Hindlimb muscle (tissue), 1 donor: ENCODE measurements at places on chromosomes 6 and 20.
A peak's percentile ranks its signal among the peaks of the same experiment; 100 is the strongest.

GRCh38 chr20:61185841-61186601, 66.0 kb upstream of the CDH4 start:
- DNase-seq: no peak

DNA sequence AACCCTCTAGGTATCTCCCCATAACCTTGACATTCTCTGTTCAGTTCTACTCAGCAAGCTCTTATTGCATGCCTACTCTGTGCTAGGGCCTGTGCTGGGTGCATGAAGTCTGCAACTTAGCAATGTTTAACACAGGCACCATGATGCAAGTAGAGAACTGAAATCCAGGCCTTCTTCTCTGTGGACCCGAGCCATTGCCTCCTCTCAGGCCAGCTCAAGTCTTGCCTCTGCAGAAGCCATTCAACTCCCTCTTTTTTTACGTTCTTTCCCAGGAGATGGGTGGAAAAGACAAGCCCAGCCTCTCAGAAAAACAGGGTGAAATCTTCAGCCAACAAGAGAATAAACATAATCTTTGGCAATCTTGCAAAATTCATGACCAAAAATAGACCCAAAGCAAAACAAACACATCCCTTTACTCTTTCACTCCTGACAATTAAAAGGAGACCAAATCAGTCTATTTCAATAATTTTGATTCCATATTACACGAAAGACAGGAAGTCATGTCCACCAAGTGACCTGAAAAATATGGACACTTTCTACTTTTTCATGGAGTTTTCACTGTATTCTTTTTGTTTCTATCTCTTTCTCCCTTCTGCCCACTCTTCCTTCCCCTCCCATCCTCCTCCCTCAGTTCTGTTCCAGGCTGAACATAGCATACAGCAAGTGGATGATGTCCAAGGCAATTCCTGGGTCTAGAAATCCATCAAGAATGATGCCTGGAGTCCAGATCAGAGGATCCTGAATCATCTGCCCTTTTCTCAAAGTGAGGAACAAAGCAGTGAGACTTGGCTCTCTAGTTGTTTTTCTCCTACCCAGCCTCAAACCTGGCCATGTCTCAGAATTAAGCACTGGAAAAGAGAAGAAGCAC, 45.4 kb upstream of the MOCS1 start:
- DNase-seq: no peak

DNA sequence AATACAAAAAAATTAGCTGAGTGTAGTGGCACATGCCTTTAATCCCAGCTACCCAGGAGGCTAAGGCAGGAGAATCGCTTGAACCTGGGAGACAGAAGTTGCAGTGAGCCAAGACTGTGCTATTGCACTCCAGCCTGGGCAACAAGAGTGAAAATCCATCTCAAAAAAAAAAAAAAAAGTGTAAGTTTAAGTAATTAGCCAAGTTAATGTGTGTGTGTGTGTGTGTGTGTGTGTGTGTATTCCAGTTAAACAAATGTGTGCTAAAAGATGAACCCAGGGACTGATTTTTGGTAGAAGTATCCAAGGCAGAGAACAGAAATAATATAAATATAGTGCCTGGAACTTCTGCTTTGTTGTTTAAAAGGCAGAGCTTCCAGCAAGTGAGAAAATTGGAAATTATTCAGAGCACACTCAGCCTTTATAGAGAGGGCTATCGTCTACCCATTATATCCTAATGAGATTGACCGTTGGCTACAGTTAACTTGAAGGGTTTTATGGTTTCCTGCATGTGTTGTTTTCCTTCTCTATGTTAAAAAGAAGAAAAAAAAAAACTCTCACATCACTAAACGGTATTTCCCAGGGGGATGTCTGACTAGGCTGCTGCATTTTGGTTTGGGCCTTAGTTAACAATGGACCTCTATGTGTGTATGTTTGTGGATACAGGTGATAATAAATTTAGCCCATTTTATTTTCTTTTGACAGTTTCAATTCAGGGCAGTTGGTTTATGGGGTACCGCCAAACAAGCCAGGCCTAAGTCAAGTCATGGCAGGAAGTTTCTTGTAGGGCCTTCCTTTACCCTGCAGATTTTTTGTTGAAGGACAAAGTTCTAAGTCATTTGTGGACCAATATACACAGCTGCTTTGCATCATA, 9.8 kb downstream of the SOX4 start:
- DNase-seq: no peak

- DNase-seq: no peak
Measured at GRCh38 chr6:35330541-35331119, 11.7 kb upstream of the PPARD start.

- DNase-seq: no peak
Measured at GRCh38 chr20:64076061-64076997, 3.0 kb downstream of the RGS19 start.

GRCh38 chr6:97563529-97563928, 280.5 kb upstream of the MMS22L start:
- no peak for DNase-seq

GRCh38 chr6:34926655-34927054, 37.6 kb downstream of the ANKS1A start:
- DNase-seq: no peak

GRCh38 chr6:168363811-168364792, 44.5 kb upstream of the DACT2 start:
- DNase-seq: no peak

DNA sequence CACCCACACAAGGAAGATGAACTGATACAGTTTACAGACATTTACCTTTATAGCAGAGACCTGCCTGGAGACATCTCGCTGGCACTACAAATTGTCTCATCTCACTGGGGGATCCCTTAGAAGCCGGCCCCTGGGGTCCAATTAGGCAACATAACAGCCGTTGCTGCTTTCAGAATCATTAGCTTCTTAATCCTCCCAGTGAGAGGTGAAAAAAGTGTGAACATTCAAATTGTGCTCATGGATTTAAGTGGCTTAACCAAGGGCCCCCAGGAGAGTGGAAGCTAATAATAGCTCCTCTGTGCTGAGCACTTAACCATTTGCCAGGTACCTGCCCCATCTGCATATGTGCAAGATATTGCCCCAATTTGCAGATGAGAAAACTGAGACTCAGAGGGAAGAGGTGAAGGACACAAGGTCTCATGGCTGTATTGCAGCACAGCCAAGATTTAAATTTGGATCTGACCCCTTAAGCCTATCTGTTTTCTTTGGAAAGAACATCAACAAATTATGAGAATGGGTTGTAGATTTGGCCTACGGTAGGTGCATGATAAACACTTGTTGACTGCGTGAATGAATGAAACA, 101.0 kb downstream of the EYA2 start:
- DNase-seq: no peak

DNA sequence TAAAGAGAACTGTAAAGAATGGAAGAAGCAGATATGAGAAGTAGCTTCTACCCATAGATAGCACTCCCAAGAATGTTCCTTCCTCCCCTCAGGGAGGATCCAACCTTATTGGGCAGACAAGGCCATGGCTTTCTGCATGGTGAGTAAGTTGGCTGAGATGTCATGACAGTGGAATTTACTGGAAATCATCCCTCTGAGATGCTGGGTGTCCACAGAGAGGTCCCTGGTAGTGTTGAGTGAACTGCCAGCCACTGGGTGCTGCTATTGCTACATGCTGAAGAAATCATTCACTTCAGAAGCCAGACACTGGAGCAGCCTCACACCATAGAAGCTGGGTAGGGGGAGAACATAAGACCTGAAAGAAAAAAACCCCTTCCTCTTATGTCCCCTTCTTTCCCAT, 46.4 kb upstream of the FERMT1 start:
- DNase-seq: no peak

DNA sequence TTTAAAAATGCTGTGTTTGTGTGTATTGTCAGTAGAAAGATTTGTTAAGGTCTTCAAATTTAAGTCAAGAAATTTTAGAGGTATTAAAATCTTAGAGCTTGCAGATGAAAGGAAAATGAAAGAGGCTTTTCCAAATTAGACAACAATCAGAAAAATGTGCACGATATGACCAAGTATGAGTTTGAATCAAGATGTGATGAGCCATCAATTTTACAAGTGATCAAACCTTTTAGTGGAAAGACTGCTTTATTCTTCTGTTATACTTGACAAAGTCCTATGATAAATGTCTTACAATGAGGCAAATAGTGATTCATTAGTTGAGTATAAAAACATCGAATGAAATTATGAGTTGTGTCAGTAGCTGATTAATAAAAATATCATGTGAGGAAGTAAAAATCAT, 19.6 kb upstream of the CST1 start:
- DNase-seq: no peak

DNA sequence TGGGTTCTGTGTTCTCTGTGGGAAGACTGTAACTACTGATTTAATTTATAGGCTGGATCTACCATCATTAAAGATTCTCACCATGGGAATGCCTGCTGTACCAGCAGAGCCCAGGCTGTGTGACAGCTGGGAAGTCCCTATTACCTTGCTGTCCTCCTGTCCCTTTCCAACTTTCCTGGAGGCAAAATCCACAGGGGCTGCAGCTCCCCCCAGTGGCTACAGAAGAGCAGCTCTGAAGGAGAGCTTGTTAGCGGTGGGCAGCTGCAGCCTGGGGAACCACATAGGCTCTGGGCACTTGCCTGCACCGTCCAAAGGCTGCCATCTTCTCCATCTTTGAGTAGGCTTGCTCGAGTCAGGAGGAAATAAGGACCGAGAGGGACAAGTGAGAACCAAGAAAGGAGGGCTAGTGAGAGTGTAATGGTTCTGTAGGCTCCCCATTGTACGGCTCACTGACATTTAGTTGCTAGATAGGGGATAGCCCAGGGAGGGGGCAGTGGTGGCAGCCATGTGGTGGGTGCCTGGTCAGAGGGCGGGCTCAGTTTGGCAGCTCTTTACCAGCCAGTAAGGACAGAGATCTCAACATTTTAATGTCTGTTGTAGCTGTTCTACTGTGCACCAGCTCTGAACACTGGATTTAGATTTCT, 155.1 kb upstream of the MLIP start:
- DNase-seq: peak; percentile 69

DNA sequence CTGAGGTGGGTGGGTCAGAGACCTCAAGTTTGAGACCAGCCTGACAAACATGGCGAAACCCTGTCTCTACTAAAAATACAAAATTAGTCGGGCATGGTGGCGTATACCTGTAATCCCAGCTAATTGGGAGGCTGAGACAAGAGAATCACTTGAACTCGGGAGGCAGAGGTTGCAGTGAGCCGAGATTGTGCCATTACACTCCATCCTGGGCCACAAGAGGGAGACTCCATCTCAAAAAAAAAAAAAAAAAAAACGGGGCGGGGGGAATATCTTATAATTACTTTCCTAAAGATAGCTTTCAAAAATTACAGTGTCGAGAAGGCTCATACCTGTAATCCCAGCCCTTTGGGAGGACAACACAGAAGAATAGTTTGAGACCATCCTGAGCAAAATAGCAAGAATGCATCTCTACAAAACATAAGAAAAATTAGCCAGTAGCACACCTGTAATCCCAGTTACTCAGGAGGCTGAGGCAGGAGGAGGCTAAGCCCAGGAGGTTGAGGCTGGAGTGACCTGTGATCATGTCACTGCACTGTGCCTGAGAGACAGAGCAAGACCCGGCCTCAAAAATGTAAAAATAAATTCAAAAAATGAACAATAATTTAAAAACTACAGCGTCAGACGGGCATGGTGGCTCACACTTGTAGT, 25.8 kb downstream of the CBFA2T2 start:
- DNase-seq: no peak

GRCh38 chr20:9330151-9330550, 184.2 kb upstream of the LAMP5 start:
- DNase-seq: no peak

- DNase-seq: no peak
Measured at GRCh38 chr6:124482071-124482491, 480.2 kb upstream of the RNF217 start.

DNA sequence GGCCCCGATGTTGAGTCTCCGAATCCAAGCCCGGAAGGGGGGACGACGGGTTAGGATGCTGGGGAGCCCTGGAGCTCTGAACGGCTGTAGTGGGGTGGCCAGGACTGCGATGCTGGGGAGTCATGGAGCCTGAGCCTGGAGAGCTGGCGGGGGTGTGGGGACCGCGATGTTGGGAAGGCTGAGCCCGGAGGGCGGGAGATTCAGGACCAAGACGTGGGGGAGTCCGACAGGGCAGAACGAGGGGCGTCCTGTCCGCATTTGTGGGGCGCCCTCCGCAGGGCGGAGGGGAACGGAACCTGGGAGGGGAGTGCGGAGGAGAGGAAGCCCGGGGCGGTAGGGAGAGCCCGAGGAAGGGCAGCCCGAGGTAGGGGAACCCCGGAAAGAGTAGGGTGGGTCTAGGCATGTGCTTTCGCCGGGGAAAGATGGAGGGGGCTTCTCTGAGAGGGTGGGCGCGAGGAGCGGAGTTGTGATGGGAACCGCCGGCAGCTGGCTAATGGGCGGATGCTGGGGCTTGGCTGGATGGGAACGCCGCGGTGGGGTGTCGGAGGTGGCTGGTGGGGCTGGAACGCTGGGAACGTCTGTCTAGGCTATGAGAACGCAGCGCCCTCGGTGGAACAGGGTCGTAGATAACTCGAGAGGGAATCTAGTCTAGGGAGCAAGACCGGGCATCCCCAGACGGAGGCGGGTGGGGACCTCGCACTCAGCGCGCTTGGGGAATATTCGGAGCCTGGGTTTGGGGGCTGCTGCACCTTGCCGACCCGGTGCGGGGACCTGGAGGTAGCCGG, 684 bp downstream of the PAQR8 start:
- peak; percentile 31 for DNase-seq

- DNase-seq: no peak
Measured at GRCh38 chr20:24422091-24422760, 47.2 kb upstream of the SYNDIG1 start.

GRCh38 chr6:20978151-20978614, 443.9 kb downstream of the CDKAL1 start:
- peak; percentile 32 for DNase-seq

DNA sequence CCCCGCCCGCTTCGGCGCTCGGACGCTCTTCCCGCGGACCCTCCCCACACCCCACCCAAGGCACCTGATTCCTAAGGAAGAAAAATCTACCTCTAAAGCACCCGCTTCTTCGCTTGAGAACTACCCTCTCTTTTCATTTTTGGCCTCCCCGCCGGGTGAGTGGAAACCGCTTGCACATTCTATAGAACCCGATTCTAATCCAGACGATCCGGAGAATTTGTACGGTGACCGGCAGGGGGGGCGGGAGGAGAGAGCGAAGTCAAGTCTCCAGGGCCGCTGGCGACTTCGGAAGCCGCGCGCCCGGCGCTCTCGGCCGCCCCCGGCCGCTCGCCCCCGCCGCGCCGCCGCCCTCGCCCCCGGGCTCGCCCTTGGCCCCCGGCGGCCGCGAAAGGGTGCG, at the start of gene RBM24:
Gene RBM24 (plus strand): TSS at position 262 of the 397 bp plus-strand sequence. CDS start 221 bp downstream, outside the sequence.
- DNase-seq: peak; percentile 71
